ENCODE measurements at places on chromosomes 3 and 15.
A peak's percentile ranks its signal among the peaks of the same experiment; 100 is the strongest.

- DNase-seq: no peak
These were observed 25.2 kb downstream of the CPEB1 start for GRCh38 chr15:82621970-82622369.

DNA sequence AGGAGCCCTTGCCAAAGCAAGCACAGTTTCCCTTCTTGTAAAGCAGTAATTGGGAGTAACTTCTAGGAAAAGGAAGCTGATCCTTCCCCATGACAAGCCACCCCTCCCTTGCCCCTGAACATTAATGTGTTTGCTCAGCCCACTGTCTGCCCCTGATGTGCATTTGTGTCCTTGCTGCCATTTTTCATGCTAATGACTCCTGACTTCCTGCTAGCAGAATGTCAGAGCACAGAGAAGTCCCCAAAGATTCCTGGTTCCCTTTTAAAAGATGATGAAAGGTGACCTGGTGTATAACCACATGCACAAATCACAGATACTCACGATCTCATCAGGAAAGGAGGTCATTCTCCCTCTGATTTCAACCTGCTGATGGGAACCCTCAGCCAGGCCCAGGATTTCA, 44.2 kb upstream of the WNT5A start:
- no peak for DNase-seq

GRCh38 chr15:57527382-57528091, 64.2 kb upstream of the MYZAP start:
- DNase-seq: peak; percentile 85

DNA sequence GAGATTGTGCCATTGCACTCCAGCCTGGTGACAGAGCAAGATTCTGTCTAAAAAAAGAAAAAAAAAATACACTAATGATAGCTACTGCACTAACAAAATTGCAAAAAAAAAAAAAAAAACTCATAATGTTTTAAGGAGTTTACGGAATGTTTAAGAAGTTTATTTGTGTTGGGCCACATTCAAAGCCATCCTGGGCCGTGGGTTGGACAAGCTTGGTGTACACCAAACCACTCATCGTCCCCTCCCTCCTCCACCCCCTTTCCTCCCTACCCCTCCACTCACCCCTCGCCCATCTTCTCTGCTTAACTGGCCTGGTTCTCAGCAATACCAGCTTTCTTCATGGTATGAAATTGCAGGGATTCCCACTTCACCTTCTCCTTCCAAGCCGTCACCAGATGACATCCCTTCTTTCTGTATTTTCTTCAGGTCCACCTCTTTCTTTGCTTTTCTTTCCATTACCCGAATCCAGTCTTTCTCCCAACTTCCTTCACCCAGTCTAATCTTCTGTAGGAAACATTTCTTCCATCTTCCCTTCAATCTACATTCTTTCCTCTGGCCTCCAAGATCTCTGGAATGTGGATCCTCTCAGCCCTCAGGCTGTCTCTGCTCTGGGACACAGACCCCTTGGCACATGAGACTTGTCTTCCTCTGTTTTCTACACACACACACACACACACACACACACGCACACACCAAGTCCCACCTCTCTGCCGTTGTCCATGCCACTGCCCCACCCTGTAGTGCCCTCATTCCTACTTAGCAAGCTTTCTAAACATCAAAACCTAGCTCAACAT, 3.5 kb upstream of the MESP1 start:
- DNase-seq: no peak

DNA sequence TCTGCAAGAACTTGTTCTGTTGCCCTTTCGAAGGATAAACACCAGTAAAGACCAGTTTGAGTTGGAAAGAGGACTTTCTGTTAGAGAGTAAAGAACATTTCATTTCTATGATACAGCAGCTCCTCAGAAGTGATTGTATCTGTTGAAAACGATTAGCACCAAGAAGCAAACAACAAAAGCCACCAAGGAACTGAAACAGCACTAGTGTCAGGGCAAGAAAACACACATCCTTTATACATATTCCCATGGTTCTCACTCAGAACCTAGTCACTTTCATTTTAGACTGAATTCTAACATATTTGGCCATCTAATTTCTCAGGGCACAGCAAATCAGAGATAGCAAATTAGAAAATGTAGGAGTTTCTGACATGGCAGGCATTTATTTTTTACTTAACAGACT, 116.1 kb downstream of the ATP1B3 start:
- no peak for DNase-seq

- DNase-seq: no peak
These were observed 77.8 kb upstream of the TBC1D5 start for GRCh38 chr3:17820275-17820674.

DNA sequence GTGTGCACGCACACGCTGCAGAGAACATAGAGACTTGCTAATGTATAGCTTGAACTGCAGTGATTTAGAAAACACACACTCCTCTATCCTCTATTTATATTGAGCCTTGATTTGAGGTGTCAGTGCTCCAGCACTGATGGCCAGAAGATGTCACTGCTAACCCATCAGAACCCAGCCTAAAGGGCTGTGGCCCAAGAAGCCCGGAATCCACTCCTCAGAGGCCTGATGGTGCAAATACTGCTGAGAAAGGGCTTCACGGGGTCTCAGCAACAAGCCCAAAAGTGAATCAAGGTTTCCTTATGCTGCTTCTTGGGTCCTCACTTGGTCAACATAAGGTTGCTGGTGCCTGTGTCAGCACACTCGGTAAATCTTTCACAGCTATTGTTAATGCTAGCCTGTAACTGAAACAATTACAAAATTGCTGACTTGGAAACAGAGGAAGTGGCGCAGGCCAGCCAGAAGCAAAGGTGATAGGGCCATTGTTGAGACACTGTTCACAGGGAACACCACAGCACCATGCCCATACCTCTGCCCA, 60.3 kb downstream of the HEG1 start:
- peak; percentile 69 for DNase-seq

- no peak for DNase-seq
These were observed 1033.3 kb downstream of the IGSF11 start for GRCh38 chr3:118001380-118001779.

GRCh38 chr3:155805204-155805801, 775 bp downstream of the C3orf33 start:
- DNase-seq: peak; percentile 56

DNA sequence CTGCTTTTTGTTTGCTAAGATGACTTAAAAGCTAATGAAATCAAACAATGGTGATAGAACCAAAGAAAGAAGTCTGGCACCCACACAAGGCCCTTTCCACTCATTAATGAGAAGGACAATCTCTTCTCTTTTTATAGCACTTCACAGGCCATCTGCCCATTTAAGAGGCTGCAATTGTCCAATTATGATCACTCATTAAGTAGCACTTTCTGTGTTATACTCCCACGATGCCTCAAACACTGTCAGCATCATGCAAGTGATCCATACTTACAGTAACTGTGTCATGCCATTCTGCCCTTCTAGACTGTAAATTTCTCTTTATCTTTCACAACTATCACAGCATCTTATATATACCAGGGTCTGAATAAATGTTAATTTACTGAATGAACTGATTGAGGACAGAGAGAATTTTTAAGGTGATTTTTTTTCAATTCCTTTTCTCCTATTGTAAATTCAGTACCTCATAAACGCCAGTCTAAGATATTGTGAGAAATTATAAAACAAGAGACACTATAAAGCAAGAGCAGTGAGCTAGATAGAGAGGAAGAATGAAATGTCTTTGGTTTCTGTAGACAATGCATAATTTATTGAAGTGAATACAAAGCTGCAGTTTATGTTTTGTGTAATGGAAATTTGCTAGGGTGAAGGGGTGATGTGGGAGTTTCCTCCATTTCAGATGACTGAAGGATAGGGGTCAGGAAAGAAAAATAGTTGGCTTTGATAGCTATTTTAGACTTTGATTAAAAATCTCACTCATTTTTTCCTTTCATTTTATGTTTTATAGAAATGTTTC, 17.3 kb downstream of the CD200 start:
- DNase-seq: no peak

Measured in kidney tubule cell (primary cell).